ENCODE measurements at places on chromosomes 3 and 15.

- no peak for DNase-seq
Measured at GRCh38 chr3:138919325-138919724, 27.6 kb downstream of the FOXL2 start.

DNA sequence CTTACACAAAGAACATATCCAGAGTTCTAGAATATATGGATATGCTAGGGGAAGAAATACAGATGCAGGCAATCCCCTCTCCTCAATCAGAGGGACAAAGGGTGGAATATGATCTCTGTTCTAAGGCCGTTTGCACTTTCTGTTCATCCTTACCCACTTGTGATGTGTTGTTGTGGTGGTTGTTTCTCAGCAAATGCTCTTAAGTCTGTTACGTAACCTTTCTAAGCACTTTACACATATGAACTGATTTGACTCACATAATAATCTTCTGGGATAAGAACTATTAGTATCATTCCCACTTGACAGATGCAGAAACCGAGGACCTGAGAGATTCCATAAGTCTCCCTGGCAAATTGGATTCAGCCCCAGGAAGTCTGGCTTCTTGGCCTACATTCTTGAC, 40.5 kb downstream of the NGRN start:
- DNase-seq: no peak

GRCh38 chr15:40357723-40358470, at the start of gene DISP2:
TSS of gene DISP2 (plus strand) at chr15:40358219. CDS start at chr15:40358322, 103 bp downstream.
- peak; percentile 92 for DNase-seq

GRCh38 chr15:61205346-61205921, 23.7 kb downstream of the RORA start:
- DNase-seq: peak; percentile 56

DNA sequence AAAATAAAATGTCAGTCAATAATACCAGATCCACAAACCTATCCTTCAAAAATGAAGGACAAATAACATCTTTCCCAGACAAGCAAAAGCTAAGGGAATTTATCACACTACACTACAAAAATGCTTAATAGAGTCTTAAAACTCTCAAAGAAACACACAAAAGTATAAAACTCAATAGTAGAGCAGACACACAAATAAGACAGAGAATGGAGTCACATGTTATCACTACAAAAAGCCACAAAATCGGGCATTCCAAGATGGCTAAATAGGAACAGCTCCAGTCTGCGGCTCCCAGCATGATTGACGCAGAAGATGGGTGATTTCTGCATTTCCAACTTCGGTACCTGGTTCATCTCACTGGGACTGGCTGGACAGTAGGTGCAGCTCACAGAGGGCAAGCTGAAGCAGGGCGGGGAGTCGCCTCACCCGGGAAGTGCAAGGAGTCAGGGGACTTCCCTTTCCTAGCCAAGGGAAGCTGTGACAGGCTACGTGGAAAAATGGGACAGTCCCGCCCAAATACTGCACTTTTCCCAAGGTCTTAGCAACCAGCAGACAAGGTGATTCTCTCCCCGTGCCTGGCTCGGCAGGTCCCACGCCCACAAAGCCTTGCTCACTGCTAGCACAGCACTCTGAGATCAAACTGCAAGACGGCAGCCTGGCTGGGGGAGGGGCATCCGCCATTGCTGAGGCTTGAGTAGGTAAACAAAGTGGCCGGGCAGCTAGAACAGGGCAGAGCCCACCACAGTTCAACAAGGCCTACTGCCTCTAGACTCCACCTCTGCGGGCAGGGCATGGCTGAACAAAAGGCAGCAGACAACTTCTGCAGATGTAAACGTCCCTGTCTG, 46.3 kb downstream of the SENP7 start:
- peak; percentile 1 for DNase-seq

GRCh38 chr15:77964193-77964592, 113.3 kb downstream of the TBC1D2B start:
- DNase-seq: no peak

DNA sequence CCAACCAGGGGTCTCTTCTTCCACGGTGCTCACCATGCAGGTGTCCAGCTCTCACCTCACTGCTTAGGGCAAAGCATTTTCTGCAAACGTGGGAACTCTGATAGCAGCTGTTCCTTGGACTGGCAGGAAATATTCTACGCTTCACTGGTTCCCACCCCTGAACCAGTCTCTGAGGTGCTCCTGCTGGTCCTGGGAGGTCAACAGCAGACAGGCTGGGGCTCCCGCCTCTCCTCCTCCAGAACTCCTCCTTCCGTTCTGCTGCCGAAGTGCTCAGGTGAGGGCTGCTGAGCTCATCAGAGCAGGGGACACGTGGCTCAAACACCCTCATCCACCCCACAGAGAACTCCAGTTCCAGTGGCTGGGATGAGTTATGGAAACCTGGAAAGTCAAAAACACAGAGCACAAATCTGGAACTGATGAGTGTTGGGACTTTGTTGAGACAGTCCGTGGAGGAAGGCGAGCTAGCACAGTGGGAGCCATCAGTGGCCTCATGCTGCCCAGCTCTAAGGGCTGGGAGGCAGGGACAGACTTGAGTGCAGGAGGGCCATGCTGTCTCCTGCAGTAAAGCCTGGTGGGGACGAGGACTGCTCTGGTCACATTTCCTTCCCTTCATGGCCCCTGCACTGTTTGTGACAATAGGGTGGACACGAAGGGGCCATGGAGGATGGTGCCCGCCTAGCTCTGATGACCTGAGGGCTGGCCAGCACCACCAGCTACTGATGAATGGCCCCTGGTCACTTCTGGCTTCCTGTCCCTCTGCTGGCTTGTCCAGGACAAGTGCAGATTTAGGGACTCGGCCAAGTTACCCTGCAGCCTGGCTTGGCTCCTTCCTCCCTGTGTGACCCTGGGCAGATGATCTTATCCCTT, 137.8 kb downstream of the KLF13 start:
- no peak for DNase-seq

GRCh38 chr3:74167926-74168325, 446.5 kb downstream of the CNTN3 start:
- DNase-seq: no peak

DNA sequence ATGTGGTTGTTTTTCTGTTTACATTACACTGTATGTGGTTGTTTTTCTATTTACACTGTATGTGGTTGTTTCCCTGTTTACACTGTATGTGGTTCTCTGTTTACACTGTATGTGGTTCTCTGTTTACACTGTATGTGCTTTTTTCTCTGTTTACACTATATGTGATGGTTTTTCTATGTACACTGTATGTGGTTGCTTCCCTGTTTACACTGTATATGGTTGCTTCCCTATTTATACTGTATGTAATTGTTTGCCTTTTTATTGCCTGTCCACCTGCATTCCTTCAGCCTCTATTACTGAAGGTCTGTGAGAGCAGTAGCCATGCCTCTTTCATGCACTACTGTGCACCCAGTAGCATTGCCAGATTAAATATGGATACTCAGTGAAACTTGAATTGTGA, 94.3 kb downstream of the MITF start:
- DNase-seq: no peak

GRCh38 chr15:64767203-64767602, 8.2 kb downstream of the RBPMS2 start:
- no peak for DNase-seq

- DNase-seq: peak; percentile 92
Measured at GRCh38 chr3:46935168-46935858, 41.2 kb downstream of the CCDC12 start.

GRCh38 chr15:83443076-83443847, 3.9 kb upstream of the SH3GL3 start:
- peak; percentile 47 for DNase-seq

GRCh38 chr3:43094851-43095250, 11.0 kb downstream of the POMGNT2 start:
- DNase-seq: no peak

DNA sequence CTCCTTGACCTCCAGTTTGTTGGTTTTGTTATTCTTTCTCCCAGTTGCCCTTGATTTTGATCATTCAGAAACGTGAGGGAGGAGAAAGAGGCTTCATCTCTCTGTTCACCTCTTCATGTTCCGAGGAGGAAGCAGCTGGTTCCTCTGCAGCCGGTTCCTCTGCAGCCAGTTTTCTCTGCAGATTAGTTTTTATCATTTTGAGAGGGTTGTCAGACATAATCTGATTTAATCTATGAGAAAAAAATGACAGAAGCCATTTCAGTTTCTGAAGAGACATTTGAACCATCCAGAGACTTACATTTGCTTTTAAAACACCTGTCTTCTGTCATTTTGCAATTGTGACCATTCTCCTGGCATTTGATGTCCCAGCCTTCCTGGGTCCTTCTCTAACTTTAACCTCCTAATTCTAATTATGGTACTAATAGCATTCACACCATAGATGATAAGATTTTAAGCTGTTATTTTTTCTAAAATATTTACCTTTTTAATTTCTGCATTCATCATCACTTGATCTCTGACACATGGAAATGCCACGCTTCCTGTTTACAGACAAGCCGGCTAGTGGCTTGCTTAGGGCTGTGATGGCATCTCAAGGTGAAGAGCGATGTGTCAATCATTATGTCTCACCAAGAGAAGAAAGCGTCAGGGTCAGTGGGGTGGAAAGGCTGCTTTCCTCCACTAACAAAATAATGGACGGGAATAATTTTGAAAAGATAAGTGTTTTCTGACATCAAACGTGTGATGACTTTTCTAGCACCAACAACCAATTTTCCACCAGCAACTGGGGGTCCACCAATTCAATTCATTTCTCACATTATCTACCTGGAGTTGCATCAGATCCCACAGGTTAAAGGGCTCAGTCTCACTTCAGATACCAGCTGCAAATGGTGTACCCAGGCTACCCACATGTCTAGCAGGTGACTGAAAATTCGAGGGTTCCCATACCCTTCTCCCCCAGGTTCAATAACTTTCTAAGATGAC, 76.4 kb downstream of the CHRNA7 start:
- no peak for DNase-seq

DNA sequence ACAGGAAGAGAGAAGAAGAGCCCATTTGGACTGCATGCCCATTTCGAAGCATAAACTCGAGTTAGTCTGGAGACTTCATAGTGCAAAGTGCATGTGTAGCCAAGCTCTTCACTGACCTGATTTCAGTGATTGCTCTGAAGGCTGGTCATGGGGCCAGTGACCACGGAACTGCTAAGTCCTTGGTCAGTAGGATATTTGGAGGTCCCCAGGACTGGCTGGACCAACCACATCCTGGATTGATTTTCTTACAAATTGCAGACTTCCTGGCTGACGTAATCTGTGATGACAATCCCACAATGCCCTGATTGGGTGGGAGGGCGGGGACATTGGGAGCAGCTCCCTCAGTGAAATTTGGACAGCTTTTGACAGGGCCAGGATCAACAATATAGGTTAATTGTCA, 233.4 kb downstream of the CACNA2D3 start:
- DNase-seq: peak; percentile 22

GRCh38 chr15:28097656-28098359, 1.3 kb downstream of the OCA2 start:
- no peak for DNase-seq

GRCh38 chr3:25386686-25387255, 41.3 kb upstream of the RARB start:
- no peak for DNase-seq

- peak; percentile 10 for DNase-seq
Measured at GRCh38 chr3:24123596-24123995, 178.5 kb downstream of the NR1D2 start.

DNA sequence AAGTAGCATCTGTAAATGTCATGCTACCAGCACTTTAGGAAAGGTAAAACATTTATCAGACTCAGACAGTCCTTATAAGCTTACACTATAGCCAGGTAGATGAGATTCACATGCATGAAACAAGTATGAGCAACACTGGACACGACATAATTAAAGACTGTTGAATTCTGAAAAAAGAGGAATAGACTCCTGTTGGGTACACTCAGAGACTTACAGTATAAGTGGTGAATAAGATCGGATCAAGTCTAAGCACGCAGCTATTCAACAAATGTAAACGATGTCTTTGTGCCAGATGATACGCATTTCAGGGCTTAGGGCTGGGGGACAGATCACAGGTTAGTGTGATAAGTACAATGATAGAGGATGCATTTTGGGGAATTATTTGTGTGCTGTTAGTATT, 43.2 kb upstream of the SPPL2A start:
- DNase-seq: no peak

Measured in Daoy (cell line).